A549 treated with CORT108297 at 1 μM for 4 hours (cell line): ENCODE measurements at places on chromosomes 7 and 10. TPM values are rescaled to one million over a fixed set of nuclear protein-coding genes. Genes with fewer than 3 reads are reported as not detected.

The NKX2-3 gene
- total RNA-seq: 0.06 to 0.11 TPM in 2 of 5 replicates, not detected in the others

The GIMAP7 gene
- total RNA-seq: not detected in 5 replicates

The ZNF800 gene
- total RNA-seq: 8.9 to 11.9 TPM (median 10.4 TPM) in 5 replicates

The HMX3 gene
- total RNA-seq: 0.09 TPM in 1 of 5 replicates, not detected in the others

The USP6NL gene
- total RNA-seq: 10.5 to 12.8 TPM (median 12.5 TPM) in 5 replicates

The PKD2L1 gene
- 0.03 to 0.07 TPM (median 0.05 TPM) in 3 of 5 replicates, not detected in the others for total RNA-seq

The GRID2IP gene
- 0.02 TPM in 1 of 5 replicates, not detected in the others for total RNA-seq

The EEPD1 gene
- total RNA-seq: 48.7 to 53.4 TPM (median 49.1 TPM) in 5 replicates

The GNGT1 gene
- not detected in 5 replicates for total RNA-seq

The CPA2 gene
- 0.09 to 0.13 TPM in 2 of 5 replicates, not detected in the others for total RNA-seq

The ASAH2B gene
- total RNA-seq: 3.7 to 4.1 TPM (median 3.9 TPM) in 5 replicates

The FAM25A gene
- 0.56 TPM in 1 of 5 replicates, not detected in the others for total RNA-seq

The LIMK1 gene
- 30.1 to 37.4 TPM (median 35.7 TPM) in 5 replicates for total RNA-seq

The TRIM50 gene
- not detected in 5 replicates for total RNA-seq

The SPDYE11 gene
- not detected in 5 replicates for total RNA-seq

The TTYH3 gene
- 38.2 to 65.1 TPM (median 62.2 TPM) in 5 replicates for total RNA-seq

The CCDC186 gene
- total RNA-seq: 3.7 to 6.2 TPM (median 5.9 TPM) in 5 replicates

The TMEM229A gene
- total RNA-seq: not detected in 5 replicates

The PON1 gene
- 0.29 to 1.2 TPM (median 0.68 TPM) in 5 replicates for total RNA-seq

The BLOC1S2 gene
- 95.2 to 120 TPM (median 98.5 TPM) in 5 replicates for total RNA-seq

The PNLIPRP1 gene
- not detected in 5 replicates for total RNA-seq

The C10orf90 gene
- total RNA-seq: 3.5 to 4.2 TPM (median 3.5 TPM) in 5 replicates

The LDB3 gene
- 0.03 to 0.06 TPM (median 0.04 TPM) in 4 of 5 replicates, not detected in the other for total RNA-seq
